Hepatocyte (in vitro differentiated cells): ENCODE measurements at places on chromosomes 7 and 10. TPM values are rescaled to one million over a fixed set of nuclear protein-coding genes. Genes with fewer than 3 reads are reported as not detected.

Gene SPDYE8
- 0.07 TPM in 1 of 2 replicates, not detected in the other for total RNA-seq

Gene OR2A5
- 0.44 and 0.77 TPM in 2 replicates for total RNA-seq

Gene PPP1R17
- not detected in 2 replicates for total RNA-seq

Gene HYAL4
- total RNA-seq: 0.07 TPM in 1 of 2 replicates, not detected in the other

Gene ADGRA1
- 0.47 TPM in 1 of 2 replicates, not detected in the other for total RNA-seq

Gene CYP2W1
- total RNA-seq: 20.3 and 31.1 TPM in 2 replicates

Gene OR13A1
- total RNA-seq: 0.37 TPM in 1 of 2 replicates, not detected in the other

Gene CHAT
- 0.27 TPM in 1 of 2 replicates, not detected in the other for total RNA-seq

Gene ENKUR
- total RNA-seq: 1.4 and 3.1 TPM in 2 replicates

Gene ZRANB1
- 25.1 and 30.0 TPM in 2 replicates for total RNA-seq

Gene SMKR1
- total RNA-seq: 0.88 TPM in 1 of 2 replicates, not detected in the other

Gene PDCD11
- total RNA-seq: 15.5 and 17.3 TPM in 2 replicates

Gene FAM24B
- total RNA-seq: not detected in 2 replicates

Gene GBX1
- not detected in 2 replicates for total RNA-seq

Gene BBS9
- 12.3 and 13.1 TPM in 2 replicates for total RNA-seq

Gene SFXN3
- total RNA-seq: 92.4 and 102 TPM in 2 replicates

Gene NEURL1
- 3.6 and 4.6 TPM in 2 replicates for total RNA-seq

Gene EIF3B
- total RNA-seq: 122 and 131 TPM in 2 replicates

Gene ITGA8
- total RNA-seq: 16.8 and 17.3 TPM in 2 replicates

Gene EMX2
- total RNA-seq: 0.12 TPM in 1 of 2 replicates, not detected in the other

Gene NXPH1
- 0.28 TPM in 1 of 2 replicates, not detected in the other for total RNA-seq

Gene IGFBP1
- 20.0 and 20.4 TPM in 2 replicates for total RNA-seq

Gene STK31
- 0.10 and 2.6 TPM in 2 replicates for total RNA-seq

Gene SEMA3D
- 44.9 and 49.8 TPM in 2 replicates for total RNA-seq

Gene MYL10
- total RNA-seq: 0.23 and 0.60 TPM in 2 replicates

Gene KNDC1
- total RNA-seq: 3.8 and 13.4 TPM in 2 replicates

Gene SLC29A3
- 8.4 and 11.4 TPM in 2 replicates for total RNA-seq

Gene CUL1
- total RNA-seq: 64.2 and 68.4 TPM in 2 replicates

Gene LRMDA
- 5.6 and 6.8 TPM in 2 replicates for total RNA-seq

Gene GPR26
- total RNA-seq: 0.04 TPM in 1 of 2 replicates, not detected in the other

Gene NANOS1
- 3.8 and 4.5 TPM in 2 replicates for total RNA-seq

Gene GPR85
- 3.8 and 4.9 TPM in 2 replicates for total RNA-seq

Gene TRIM74
- total RNA-seq: 0.47 and 2.4 TPM in 2 replicates

Gene FAM131B
- total RNA-seq: 1.9 and 2.5 TPM in 2 replicates

Gene TMEM184A
- 14.5 and 23.4 TPM in 2 replicates for total RNA-seq

Gene C7orf57
- 0.43 TPM in 1 of 2 replicates, not detected in the other for total RNA-seq

Gene GPR141
- not detected in 2 replicates for total RNA-seq

Gene IKZF1
- 0.16 and 0.47 TPM in 2 replicates for total RNA-seq

Gene PDK4
- 28.5 and 34.6 TPM in 2 replicates for total RNA-seq

Gene HMX3
- not detected in 2 replicates for total RNA-seq

Gene GIMAP8
- total RNA-seq: 0.10 and 0.12 TPM in 2 replicates

Gene ARID5B
- 55.0 and 56.8 TPM in 2 replicates for total RNA-seq

Gene NRG3
- 0.57 and 0.72 TPM in 2 replicates for total RNA-seq

Gene SPDYE11
- 0.07 TPM in 1 of 2 replicates, not detected in the other for total RNA-seq

Gene LRIT1
- not detected in 2 replicates for total RNA-seq

Gene GHRHR
- 12.2 TPM in 1 of 2 replicates, not detected in the other for total RNA-seq

Gene TMEM196
- 0.17 and 0.24 TPM in 2 replicates for total RNA-seq

Gene CDHR1
- total RNA-seq: 0.03 and 0.24 TPM in 2 replicates

Gene MGMT
- total RNA-seq: 30.5 and 41.5 TPM in 2 replicates

Gene TRUB1
- total RNA-seq: 28.0 and 29.0 TPM in 2 replicates
